ENCODE measurements at places on chromosomes 7 and 10.

DNA sequence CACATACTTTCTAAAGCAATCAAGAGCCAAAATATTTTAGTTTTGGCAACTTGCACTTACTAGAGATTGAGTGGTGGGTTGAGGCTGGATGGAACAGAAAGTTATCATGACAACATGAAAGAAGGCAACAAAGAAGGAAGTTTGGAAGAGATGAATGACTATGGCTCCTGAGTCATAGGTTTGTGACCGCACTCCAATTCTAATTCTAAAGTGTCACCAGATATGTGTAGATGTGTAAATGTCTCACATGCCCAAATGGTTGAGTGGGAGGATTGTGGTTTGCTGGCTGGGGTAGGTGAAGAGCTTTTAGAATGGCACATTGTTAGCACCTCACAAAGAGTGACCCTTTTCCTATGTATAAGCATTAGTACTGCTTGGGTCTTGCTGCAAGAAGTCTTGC lies 20.2 kb downstream of the TAS2R16 start:
- DNase-seq: peak; percentile 64

- no peak for DNase-seq
These were observed 10.9 kb upstream of the IKZF1 start for GRCh38 chr7:50293509-50294179.

- no peak for DNase-seq
These were observed 11.9 kb downstream of the CHST3 start for GRCh38 chr10:71975871-71976725.

- DNase-seq: no peak
These were observed 1.6 kb upstream of the PON2 start for GRCh38 chr7:95436407-95436806.

DNA sequence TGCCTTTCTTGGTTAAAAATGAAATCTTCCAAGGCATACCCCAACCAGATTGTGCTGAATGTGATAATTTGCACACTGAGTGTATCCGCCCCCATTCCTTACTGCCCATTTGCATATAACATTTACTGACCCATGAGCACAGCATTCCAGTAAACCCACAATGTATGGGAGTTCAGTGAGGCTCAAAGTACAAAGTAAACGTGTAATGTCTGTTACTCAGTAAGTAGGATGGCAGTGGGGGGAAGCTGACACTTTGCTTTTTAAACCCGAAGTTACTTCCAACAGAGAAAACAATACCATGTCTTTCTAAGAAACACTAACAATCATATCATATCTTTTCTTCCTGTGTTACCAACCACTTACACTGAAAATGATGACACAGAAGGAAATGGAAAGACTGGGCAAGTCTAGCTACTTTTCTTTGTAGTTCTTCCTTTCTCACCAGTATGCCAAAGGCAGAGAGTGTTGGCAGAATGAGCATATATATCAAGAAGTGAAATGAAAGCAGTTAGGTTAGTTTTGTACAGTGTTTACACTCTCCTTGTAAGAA lies 27.1 kb upstream of the SOSTDC1 start:
- DNase-seq: peak; percentile 28

- no peak for DNase-seq
These were observed 209.4 kb upstream of the PRSS1 start for GRCh38 chr7:142539901-142540300.

- DNase-seq: no peak
These were observed 97.4 kb downstream of the C10orf105 start for GRCh38 chr10:71622154-71622526.

GRCh38 chr10:16967866-16968415 lies 150.7 kb upstream of the RSU1 start:
- peak; percentile 16 for DNase-seq

DNA sequence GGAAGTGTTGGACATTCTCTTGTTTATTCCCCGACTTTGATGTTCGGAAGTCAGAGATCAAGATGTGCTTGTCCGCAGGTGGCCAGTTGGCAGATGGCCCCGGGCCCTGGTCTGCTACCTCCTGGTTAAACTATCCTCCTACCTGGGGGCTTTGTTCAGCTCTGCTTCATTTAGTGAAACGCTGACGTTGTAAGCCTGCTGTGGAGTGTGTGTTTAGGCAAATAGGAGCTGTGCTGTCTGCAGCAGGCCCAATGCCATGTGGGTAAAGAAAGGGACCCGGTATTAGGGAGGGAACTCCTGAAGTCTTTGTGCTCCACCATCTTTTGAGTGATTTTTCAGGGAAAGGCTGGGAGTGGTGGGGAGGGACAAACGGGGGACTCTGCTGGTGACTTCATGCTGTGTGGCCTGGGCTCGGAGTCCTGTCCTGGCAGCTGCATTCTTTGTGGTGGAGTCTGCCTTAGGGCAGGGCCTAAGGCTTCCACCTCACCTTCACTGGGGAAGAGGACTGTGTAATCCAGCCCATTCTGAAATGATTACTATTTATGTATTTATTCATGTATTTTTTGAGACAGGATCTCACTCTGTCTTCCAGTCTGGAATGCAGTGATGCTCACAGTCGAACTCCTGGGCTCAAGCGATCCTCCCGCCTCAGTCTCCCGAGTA lies 171.1 kb upstream of the KLF6 start:
- peak; percentile 99 for DNase-seq

DNA sequence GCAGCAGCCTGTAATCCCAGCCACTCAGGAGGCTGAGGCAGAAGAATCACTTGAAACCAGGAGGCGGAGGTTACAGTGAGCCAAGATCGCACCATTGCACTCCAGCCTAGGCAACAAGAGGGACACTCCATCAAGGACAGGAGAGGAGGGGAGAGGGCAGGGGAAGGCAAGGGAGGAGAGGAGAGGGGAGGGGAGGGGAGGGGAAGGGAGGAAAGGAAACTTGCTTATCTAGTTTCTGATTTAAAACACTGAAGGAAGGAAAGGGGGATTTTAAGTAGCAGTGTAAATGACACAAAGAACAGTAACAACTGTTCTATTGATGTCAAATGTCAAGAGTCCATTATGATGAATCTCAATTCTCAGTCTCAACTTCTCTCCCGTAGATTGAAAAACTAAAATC lies 43.7 kb downstream of the SRPK2 start:
- DNase-seq: no peak

DNA sequence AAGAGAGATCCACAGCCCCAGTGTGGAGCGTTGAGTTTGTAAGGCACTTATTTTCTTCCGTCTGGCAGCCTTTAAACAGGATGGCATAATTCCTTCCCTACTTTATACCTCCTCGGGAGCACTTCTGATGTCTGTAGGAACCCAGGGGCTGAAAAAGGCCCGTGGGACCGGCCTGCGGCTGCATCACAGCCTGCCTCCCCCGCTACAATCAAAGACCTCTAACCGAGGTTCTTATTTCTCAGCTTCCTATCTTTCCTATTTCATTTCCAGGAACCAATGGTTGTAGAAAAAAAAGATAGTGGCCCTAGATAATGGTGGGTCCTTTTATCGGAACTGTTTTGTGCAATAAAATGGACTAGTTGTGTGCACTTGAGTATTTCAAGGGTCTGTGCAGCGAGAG lies 4.1 kb upstream of the CTBP2 start:
- DNase-seq: no peak

DNA sequence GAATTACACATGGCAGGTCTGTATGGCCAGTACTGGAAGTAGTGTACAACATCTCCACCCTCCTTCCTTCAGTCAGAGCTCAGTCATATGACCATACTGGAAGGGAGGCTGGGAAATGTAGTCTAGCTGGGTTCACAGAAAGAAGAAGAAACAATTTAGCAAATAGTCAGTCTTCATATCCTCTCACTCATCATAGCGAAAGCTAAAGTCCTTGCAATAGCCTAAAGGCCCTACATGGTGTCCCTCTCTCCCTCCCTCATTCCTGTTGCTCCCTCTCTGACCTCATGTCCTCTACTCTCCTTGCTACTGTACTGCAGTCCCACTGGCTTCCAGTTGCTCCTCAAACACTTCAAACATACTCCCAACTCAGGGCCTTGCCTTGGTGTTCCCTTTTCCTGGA lies 4.3 kb upstream of the CALU start:
- no peak for DNase-seq

DNA sequence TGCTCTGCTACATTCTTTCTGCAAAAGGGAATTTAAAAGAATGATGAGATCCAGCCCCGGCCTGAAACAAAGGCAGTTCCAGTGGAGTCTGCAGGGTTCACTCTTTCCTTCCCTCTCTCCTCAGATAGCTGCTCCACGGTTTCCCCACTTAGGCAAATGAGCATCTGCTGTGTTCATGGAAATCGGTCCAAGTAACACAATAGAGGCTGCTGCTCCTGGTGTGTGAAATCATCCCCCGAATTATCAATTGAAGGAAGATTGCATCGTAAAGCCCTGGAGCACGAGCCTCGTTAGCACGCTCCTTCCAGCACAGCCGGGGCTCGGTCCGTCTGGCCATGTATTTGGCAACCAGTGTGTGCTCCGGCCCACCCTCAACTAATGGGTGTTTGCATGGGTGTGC lies 108.3 kb upstream of the DPP6 start:
- no peak for DNase-seq

DNA sequence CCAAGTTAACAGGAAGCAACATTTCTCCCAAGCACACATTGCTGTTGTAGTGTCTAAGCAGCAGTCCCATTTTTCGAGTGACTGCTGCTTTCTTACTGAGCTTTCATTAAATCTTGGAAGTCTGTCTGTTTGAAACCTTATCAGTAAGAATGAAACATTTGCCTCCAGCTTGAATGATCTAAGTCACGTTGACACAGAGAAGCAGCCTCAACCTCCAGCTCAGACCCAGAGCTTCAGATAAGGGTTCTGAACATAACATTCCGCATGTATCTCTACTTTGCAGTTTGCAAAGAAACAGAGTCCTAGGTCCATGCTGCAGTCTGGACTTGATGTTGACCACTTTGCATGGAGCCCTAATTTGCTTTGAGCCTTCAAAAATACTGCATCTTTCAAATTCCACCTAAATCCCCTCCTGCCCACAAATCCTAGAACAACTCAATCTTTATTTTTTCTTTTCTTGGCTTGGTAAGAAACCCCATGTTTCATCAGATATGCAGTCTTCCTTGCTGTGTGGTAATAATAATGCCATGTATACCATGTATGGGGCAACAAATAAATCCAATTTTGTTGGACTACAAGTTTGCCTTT lies 698.7 kb upstream of the IGFBP3 start:
- DNase-seq: no peak

- no peak for DNase-seq
These were observed 17.9 kb downstream of the MMP21 start for GRCh38 chr10:125757742-125758141.

GRCh38 chr10:70331486-70332268 lies 47.9 kb upstream of the NPFFR1 start:
- DNase-seq: peak; percentile 95

GRCh38 chr7:125119559-125120115 lies 190.0 kb upstream of the POT1 start:
- peak; percentile 13 for DNase-seq

GRCh38 chr7:83579740-83580139 lies 69.2 kb downstream of the SEMA3E start:
- DNase-seq: peak; percentile 51

GRCh38 chr7:152419473-152420429 lies 16.1 kb downstream of the KMT2C start:
- no peak for DNase-seq

DNA sequence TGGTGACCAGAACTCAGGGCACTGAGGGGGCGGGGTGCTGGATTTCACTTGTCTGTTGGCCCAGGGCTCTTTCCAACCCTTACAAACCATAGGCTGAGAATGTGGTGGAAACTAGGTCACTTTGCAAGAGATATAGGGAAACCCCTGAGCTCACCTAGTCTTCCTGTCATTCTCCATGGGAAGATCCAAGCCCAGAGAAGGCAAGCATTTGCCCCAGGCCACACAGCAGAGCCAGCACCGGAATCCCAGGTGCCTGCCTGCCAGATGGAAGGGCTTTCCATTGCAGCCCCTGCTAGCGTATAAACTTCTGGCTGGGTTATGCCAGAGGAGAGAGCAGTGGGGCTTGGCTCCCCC lies 427 bp downstream of the PYROXD2 start:
- no peak for DNase-seq

- DNase-seq: no peak
These were observed 32.7 kb downstream of the LDB3 start for GRCh38 chr10:86700851-86701617.

GRCh38 chr7:24503506-24503905 lies 69.7 kb upstream of the PALS2 start:
- peak; percentile 20 for DNase-seq

GRCh38 chr7:112370436-112370835 lies 79.8 kb upstream of the IFRD1 start:
- DNase-seq: no peak

DNA sequence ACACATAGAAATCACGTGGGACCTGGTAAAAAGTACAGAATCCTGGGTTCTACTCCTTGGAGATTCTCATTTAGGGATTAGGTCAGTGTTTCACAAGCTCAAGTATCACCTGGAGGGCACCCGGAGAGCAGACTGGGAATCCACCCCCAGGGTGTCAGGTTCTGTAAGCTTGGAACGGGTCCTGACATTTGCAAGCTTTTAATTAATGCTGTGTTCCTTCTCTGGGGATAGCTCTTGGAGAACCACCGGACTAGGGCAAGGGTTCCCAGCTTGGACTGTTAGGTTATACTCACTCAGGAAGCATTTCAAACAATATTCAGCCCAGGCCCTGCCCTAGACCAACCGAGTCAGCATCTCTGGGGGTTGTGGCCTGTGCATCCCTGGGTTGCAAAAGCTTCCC lies 23.0 kb downstream of the TCF7L2 start:
- DNase-seq: no peak

DNA sequence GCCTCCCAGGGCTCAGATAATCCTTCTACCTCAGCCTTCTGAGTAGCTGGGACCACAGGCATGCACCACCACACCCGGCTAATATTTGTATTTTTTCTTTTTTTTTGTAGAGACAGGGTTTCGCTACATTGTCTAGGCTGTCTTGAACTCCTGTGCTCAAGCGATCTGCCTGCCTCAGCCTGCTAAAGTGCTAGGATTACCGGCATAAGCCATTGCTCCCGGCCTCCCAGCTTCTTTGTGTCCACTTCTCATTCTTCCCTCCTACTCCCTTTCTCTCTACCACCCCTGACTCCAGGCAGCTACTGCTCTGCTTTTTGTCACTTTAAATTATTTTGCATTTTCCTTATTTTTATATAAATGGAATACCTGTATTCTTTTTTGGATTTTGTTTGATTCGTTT lies 83.4 kb downstream of the PALS2 start:
- no peak for DNase-seq

GRCh38 chr7:110522061-110522760 lies 568.7 kb upstream of the LRRN3 start:
- peak; percentile 86 for DNase-seq

All from DMS53 (cell line).